ENCODE measurements at places on chromosomes 16 and 17.

DNA sequence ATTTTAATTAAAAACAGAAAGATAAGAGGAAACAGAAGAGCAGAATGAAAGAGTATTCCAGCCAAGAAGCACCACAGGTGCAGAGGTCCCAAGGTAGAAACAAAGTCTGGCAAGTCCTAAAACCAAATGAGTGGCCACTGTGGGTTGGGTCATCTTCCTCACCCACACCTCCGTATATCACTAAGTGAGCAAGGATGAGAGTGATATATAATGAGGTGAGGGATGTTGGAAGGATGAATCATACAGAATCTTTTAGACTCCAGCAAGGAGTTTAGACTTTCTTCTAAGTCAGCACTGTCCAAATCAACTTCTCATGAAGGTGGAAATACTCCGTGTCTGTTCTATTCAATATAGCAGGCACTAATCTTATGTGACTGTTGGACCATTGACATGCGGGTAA, 70.8 kb downstream of the SHISA9 start:
- no peak for DNase-seq

DNA sequence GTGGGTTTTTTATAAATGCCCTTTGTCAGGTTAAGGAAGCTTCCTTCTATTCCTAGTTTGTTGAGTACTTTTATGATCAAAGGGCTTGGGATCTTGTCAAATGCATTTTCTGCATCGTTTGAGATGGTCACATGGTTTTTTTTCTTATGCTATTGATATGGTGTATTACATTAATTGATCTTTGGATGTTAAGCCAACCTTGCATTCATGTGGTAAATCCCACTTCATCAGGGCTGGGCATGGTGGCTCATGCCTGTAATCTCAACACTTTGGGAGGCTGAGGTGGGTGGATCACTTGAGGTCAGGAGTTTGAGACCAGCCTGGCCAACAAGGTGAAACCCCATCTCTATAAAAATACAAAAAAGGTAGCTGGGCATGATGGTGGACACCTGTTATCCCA, 30.8 kb upstream of the ATP2A3 start:
- no peak for DNase-seq

DNA sequence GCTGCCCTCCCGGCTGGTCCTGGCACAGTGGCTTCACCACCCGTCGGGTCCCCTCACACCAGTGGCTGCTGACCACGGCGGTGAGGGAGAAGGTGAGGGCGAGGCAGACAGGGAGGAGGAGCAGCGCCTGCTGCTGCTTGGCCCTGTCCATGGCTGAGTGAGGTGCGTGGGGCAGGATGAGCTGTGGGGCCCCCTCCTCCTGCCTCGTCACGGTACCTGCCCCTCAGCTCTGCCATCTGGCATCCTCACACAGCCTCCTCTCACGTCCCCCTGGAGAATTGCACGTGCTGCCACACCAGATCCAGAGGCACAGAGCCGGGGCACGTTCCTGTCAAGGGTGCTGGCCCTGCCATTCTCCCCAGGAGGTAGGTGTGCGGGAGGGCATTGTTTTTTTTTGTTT, at the start of gene GSG1L2:
Gene GSG1L2, minus strand, starts transcription at position 159 of the 400 bp plus-strand sequence. Its CDS starts 8 bp downstream, at position 151.
- no peak for DNase-seq

- no peak for DNase-seq
Measured at GRCh38 chr17:73022694-73023093, 69.8 kb downstream of the SLC39A11 start.

GRCh38 chr17:63250830-63251229, 195.3 kb downstream of the CYB561 start:
- no peak for DNase-seq

GRCh38 chr17:44132275-44132821, 8.9 kb upstream of the HDAC5 start:
- no peak for DNase-seq

GRCh38 chr17:9241371-9241712, 220.0 kb downstream of the NTN1 start:
- no peak for DNase-seq

DNA sequence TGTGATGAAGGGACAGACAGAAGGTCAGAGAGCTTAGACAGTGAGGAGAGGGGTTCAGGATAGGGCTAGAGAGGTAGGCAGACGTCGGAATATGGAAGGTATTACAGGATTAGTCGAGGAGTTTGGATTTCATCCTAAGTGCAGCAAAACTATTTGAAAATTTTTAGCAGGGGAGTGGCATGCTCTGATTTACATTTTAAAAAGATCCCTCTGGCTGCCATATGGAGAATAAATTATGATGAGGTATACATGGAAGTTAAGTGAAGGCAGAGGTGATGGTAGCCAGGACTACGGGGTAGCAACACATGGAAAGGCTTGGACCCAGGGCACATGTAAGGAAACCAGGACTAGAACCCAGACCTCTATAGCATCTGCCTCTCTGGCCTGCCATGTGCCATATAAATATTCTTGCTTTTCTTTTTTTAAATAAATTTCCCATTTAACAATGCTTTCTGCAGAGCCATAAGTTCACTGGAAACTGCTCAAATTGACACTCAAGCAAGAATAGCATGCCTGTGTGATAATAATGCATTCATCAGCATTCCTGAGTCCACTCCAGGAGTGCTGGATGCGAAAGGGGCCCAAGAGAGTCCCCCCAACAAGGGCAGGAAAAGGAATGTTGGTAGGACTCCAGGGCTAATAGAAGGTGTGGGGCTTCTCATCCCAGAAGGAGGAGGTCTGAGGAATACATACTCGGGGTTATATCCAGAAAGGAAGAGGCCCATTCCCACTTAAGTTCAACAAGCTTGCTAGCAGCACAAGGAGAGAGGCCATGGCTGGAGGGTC, 78.2 kb downstream of the HLF start:
- no peak for DNase-seq

DNA sequence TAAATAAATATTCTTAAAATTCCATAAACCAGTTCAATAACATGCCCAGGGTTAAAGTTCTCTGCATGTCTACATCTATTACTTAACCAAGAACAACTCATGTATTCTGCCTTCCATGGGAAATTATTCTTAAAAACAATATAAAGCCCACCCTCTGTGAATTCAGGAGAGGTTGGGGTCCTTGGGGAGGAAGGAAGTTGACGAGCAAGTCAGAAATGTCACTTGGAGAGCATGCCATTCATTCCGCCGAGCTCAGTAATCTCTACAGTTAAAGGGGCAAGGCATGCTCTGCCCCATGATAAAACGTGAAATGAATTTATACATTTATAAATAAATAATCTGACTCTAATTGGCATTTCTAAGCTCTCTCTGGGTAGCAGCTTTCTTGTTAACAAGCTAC, 405.1 kb downstream of the TOX3 start:
- no peak for DNase-seq

- no peak for DNase-seq
Measured at GRCh38 chr17:29255926-29256522, 9.4 kb downstream of the CRYBA1 start.

DNA sequence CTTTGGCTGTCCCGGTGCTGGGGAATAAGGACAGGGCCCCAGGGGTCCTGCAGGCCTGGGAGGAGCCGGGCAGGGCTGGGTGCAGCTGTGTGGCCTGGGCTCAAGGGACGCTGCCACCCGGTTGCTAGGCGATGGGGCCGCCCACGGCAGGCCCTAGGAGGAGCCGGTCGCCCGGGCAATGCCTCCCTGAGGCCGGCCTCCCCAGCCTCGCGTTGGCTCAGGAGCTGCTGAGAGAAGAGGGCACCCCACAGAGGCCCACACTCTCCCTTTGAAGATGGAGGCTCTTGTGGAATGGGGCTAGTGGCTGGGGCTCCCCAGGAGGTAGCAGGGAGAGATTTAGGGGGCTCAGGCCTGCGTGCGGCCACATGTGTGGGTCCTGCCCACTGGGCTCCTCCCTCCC, at the start of gene CIBAR2:
Gene CIBAR2, minus strand, starts transcription at position 109 of the 400 bp plus-strand sequence. CDS start 120 bp downstream, outside the sequence.
- no peak for DNase-seq

DNA sequence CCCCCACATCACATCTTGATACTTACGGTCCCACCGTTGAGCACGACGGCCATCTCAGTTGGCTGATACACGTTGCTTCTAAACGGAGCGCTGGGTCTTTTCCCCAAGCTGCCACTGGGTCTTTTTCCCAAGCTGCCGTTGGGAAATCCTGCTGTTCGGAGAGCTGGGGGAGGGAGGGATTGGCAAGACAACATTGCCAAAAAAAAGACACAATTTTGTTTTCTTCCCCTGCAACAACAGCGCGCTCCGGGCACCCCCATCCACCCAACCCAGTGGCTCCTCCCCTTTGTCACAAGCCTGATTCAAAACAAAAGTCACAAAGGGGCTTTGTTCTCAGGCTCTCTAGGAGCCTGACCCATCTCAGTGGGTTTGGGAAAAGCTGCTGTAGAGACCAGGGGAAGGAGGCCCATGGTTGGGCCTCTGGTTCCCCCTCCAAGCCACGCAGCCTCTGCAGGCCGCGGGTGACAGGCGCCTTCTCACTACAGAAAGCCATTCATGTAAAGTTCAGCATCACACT, 22.8 kb downstream of the GPRC5B start:
- DNase-seq, result no peak

- DNase-seq, result no peak
Measured at GRCh38 chr17:1829216-1829591, 498 bp downstream of the SMYD4 start.

DNA sequence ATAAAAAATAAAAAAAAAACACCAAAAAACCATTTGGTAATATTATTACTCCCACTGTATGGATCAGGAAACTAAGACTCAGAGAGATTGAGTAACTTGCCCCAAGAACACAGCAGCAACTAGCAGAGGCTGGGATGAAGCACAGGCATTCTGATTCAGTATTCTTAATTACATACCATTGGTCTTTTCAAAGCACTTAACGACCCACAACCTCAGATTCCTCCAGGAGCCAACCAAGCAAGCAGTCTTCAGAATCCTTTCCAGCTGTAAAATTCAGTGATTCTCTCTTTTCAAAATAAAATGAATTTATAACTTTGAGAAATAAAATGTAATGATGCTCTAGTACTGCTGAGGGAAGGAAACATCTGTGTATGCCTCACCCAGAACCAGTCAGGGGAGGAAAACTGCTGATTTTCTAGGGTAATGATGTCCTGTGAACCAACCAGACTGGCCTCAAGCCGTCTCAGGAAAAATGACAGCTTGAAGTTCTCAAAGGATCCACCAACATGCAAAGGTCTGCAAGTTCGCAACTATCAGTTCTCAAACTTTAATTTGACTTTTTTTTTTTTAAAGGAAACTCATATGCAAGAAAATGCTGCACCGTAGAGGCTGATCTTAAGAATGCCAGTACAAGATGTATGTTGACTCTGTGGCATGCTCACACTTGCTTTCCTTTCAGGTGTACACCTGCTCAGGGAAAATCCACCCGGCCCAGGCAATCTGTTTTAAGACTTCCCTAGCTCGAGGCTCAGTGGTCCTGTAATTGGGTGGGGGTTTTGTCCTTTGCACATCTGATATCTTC, 9.0 kb downstream of the CUEDC1 start:
- DNase-seq, result no peak

DNA sequence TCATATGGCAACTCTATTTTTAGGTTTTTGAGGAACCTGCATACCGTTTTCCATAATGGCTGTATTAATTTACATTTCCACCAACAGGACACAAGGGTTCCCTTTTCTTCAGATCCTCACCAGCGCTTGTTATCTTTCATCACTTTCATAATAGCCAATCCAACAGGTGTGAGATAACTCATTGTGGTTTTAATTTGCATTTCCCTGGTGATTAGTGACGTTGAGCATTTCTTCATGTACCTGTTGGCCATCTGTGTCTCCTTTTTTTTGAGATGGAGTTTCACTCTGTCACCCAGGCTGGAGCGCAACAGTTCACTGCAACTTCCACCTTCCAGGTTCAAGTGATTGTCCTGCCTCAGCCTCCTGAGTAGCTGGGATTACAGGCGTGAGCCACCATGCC, 36.2 kb upstream of the ABCC3 start:
- DNase-seq, result no peak

DNA sequence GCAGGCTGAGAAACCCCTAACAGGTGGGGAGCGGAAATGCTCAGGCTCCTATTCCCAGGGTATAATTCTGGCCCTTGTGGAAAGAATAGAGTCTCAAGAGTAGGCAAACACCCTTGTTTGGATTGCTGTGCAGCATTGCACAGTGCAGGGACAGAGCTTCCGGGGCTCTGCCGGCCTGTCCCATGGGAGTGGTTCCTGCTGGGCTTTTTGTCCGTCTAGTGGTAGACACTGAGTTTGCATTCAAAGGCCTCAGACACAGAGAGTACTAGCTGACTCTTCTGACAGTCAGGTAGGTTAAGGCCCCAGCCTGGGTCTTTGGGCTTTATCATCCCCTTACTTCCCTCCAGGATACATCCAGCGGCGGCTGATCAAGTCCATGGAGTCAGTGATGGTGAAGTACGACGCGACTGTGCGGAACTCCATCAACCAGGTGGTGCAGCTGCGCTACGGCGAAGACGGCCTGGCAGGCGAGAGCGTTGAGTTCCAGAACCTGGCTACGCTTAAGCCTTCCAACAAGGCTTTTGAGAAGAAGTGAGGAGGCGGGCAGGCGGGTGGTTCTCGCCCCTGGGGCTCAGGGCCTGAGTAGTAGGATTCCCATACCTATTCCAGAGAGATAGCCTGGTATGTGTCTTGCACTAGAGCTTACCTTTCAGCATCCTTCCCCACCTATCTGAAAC, 18.1 kb downstream of the POLR2A start:
- DNase-seq, result no peak

DNA sequence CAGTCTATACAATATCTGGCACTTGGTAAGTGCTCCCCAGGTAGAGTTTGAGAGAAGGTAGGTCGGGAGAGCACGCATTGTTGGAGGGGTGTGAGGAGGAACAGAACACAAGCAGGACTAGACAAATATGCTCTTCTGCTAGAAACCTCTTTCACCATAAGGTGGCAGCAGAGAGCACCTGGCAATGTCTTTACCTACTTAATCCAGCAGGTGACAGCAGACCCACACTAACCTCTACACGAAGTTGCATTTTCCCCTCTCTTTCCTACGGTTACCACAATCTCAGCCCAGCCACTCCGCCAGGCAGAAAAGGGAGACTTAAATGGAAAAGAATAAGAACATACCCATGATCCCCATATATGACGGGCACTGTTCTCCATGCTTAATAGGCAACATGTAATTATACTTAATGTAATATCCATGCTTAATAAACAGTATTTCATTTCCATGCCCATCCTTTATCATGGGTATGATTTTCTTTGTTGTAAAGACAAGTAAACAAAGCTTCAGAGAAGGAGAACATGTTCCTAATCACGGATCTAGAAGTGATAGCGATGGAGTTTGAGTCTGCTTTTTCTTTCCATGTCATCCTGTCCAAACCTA, 55.1 kb upstream of the CCL2 start:
- peak; percentile 60 for DNase-seq
